GOT3 (cell line): ENCODE measurements at places on chromosomes 13 and 19.
A peak's percentile ranks its signal among the peaks of the same experiment; 100 is the strongest.

- no peak for DNase-seq
These were observed 249.9 kb downstream of the COL4A1 start for GRCh38 chr13:110057052-110057451.

DNA sequence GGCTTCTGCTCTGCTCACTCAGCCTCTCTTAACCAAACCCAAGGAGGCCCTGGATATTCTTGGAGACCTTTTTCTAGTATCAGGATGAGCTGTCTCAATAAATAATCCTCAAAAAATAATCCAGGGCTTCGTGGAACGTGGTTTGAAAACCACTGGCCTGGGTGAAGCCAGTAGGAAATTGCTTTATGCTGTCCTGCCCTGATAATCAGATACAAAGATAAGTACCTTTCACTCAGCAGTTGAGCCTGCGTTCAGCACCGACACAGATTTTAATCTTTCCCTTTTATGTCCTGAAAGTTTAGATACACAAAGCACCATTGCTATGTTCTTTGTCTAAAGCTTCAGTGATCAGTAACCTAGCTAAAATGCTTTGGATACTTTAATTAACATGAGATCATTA, 460.0 kb downstream of the RFC3 start:
- no peak for DNase-seq

DNA sequence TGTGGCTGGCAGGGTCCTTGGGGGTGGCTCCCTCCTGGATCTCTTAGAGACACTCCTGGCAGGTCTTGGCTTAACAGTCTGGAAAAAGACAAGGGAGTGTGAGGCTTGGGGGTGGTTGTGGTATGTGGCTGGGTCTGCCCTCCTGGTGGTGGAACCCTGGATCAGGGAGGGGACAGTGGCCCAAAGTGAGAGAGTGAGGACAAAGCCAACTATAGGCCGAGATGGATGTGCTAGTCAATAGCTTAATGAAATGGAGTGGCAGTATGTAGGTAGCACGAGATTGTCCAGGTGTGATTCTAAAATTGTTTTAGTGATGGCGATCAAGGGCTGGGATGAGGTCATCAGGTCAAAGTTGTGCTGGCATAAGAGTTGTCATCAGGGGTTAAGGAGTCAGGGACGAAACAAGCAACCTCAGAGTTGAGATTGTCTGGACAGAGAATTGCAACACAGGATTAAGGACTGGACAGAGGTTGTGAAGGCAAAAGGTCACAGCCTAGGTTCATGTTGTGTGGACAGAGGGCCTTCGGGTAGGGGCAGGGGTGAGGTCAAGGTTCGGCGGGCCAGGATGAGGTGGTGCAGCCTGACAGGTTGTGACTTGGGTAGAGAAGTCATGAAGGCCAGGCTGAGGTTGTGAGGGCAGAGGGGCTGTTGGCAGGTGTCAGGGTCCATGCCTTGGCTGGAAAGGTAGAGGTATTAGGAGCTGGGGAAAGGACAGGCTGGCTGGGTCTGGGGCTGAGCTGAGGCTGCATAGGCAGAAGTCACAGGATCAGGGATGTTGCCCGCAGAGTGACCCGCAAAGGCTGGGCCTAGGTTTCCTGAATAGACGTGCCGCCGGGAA, 4.5 kb upstream of the RASAL3 start:
- no peak for DNase-seq

DNA sequence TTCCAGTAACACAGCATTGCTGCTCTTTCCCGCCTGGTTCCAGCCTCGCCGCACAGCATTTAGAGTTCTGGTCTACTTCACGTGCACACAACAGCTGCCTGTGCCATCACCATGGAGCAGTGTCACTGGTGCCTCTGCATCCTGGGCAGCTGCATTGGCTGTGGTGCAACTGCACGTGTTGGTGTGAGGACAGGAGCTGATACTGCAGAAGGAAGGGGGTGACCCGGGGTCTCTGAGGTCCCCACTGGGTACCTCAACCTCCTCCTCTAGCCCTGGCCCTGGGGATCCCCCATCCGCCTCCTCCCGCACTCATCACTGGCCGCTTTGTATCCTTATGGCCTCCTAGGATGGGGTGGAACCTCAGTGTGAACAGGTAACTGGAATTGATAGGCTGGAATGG, 112.5 kb downstream of the SOX1 start:
- DNase-seq: no peak

DNA sequence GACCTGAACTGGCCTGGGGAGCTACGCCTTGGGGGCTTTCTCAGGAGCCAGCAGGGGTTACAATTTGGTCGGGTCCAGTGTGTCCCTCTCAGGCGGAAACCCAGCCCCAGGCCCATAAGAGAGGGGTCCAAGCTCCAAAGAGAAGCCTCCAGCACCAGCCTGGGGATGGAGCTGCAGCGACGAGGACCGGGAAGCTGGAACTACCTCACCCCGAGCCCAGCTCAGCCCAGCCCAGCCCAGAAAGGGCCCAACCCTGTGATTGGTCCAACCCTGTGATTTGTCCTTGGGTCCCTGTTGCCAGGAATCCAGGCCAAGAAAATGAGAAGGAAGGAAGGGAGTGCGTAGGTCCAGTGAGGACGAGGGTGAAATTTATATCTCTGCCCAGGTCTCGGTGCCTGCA, 24.1 kb downstream of the CLEC4M start:
- no peak for DNase-seq

- DNase-seq: no peak
These were observed 421.0 kb upstream of the MIR17HG start for GRCh38 chr13:90926459-90926858.

GRCh38 chr19:39310558-39311311, 9.9 kb downstream of the LRFN1 start:
- DNase-seq: no peak

DNA sequence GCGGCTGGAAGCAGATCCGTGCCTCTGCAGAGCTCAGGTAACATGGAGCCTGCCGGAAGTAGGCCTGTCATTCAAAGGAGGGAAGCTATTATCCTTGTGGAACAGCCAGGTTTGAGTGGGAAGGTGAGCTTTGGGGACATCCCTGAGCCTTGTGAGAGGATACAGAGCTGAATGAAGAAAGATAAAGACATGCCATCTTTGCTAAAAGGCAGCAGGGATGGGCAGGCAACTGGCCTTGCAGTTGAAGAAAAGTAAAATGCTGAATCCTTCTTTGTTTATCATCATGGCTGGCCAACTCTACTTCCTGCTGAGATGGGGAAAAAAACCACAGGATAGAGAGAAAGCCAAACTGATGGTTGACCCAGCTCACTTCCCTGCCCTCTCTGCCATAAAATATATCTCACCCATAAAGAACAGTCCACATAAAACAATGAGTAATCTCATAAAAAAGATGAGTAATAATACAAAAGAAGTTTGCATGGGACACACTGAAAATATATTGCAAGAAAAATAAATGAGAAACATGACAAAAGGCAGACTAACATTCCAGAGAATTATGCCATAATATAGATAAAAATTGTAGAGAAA, 226.3 kb downstream of the DLEU7 start:
- no peak for DNase-seq

DNA sequence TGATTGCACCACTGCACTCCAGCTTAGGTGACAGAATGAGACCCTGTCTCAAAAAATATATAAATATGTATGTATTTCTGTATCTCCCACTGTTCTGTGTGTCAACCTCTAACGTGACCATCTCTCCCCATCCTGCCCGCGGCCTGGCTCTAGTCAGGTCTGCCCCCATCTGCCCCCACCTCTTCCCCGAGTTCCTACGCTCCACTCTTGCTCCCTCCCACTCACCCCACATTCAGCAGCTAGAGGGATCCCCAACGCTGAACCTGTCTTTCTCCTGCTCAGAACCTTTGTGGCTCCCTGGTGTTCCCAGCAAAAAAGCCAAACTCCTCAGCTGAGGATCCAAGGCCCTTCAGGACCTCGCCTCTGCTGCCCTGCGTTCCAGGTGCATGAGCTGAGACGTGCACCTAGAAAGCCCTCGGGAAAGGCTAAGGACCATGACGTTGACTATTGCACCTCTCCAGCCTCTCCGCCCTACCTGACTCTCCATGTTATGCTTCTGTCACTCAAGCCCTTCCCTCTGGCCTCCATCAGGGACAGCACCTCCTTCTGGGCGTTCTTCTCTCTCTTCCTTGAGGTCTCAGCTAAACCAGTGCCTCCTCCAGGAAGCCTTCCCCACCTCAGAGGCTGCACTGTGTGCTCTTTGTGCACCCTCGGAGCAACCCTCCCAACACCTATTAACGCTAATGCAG, 18.1 kb downstream of the AKT2 start:
- DNase-seq: no peak

DNA sequence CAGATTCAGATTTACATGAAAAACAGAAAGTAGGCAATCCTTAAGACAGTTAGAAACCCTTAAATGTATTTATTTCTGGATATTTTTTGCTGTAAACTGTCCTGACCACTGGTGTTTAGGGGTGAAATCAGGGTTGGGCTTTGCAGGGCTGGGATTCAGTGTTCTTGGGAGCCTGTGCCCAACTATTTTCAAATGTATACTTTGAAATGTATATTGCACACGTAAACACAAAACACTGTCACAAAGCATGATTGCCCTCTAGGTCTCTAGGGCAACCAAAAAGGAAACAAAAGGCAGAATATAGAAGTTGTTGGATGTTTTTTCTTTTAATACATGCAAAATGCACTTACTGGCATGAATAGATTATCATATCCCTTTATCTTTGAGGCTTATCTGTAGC, 1185.4 kb downstream of the DIAPH3 start:
- no peak for DNase-seq

DNA sequence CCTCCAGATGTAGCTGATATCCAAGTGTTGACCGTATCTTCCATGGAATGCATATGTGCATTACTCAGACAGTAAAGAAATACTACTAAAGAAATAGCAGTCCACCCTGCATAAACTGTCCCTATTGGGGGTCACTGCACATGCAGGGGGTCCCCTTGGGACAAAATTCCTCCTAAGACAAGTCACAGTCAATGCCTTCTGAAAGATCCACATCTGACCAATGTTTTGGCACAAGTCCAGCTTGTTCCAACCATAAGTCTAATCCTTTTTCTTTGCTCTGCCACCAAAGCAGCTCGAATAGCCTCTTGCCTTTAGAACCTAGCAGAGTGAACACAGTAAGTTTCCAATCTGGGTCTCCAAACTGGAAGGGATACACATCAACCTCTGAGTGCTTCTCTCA, 87.9 kb downstream of the DIAPH3 start:
- DNase-seq: no peak

- DNase-seq: no peak
These were observed 4.8 kb downstream of the PRMT1 start for GRCh38 chr19:49681830-49682229.

DNA sequence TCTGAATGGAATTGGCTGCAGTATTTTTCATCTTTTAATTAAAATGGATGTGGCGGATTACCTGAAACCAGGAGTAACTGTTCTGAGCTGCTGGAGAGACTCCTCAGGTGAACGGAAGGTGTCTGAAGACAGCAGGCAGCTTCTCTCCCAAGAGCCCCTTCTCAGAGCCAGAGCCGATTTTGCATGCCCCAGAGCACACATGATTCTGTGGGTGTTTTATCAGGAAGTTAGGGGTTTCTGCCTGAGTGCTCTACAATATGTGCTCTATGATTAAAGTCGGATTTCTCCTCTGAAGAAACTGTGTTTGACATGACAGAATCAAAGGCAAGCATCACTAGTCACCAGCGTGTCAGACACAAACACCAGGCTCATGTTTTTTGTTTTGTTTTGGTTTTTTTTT, 60.7 kb upstream of the MCF2L start:
- DNase-seq: no peak

- DNase-seq: no peak
These were observed 150.9 kb downstream of the URI1 start for GRCh38 chr19:30092721-30093569.

DNA sequence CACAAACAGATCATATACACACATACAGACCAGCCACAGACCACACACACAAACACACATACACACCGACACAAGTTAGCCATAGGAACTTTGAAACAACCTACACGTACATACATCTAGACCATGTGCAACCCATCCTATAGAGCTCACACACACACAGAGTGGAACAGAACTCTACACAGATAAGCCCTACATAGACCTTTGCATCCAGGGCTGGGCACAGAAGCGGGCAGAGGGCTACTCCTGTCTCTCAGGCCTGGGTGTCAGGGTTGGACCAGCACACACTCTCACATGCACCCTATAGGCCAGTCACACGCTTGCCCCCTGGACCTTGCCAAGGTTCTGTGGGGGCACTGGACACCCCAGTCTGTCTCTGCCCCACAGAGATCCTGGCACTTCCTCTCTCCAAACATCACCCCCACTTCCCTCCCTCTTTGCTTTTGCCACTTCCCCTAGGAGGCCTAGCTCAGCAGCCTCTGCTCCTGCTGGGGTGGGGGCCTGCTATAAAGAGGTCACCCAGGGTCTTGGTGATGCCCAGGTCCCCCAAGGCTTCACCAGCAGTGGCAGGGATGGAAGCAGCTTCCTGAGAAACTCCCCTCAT, 5.8 kb upstream of the JUNB start:
- no peak for DNase-seq

GRCh38 chr13:112483299-112483698, 104.7 kb downstream of the TUBGCP3 start:
- DNase-seq: no peak

GRCh38 chr13:66139250-66139649, 1090.9 kb downstream of the PCDH9 start:
- no peak for DNase-seq

GRCh38 chr13:110557082-110557481, 4.4 kb downstream of the RAB20 start:
- no peak for DNase-seq

DNA sequence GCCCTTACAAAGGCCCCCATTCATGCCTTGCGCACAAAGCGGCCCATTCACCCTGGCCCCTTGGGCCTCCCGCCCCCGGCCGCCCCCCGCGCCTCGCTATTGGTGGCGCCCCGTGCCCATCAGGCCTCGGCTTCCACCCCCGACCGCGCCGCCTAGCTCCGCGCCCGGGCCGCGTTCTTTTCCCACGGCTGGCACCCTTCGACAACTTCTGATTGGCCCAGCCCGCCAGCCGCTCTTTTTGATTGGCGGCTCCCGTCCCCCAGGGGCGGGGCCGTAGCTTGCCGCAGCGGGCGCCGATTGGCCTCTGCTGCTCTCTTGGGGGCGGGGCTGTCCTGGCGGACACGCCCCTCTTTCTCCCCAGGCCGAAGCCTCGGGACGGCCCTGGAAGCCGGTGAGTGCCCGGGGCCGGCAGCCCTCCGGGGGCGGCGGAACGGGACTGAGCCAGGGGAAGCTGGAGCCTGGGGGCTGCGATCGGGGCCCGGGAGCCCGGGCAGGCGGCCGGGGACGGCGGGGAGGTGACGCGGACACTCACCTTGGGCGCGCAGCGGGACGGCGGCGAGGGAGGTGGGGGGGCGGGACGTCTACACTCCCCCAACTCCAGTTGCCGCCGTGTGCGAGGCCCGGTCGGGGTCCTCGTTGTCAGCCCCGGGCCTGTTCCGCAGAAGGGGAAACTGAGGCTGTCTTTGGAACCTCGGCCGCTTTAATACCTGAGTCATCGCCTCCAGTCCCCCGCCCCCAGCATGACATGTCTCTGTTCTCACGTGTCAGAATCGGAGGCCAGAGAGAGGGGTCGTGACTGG, at the start of gene MYH14:
TSS of gene MYH14 (plus strand) at position 342 of the 800 bp plus-strand sequence. CDS start 6,744 bp downstream, outside the sequence.
- DNase-seq: peak; percentile 21
